Mesangial cell (primary cell): ENCODE measurements at places on chromosomes 4 and X. TPM values are rescaled to one million over a fixed set of nuclear protein-coding genes. Genes with fewer than 3 reads are reported as not detected.

RBMXL3 gene
- total RNA-seq, result not detected in 2 replicates

C4orf36 gene
- 1.5 and 3.6 TPM in 2 replicates for total RNA-seq

GPRIN3 gene
- 0.81 and 3.5 TPM in 2 replicates for total RNA-seq

UNC5C gene
- total RNA-seq, result 11.7 and 14.3 TPM in 2 replicates

NALF2 gene
- total RNA-seq, result 0.16 TPM in 1 of 2 replicates, not detected in the other

NPY5R gene
- 1.1 and 2.7 TPM in 2 replicates for total RNA-seq

PASD1 gene
- total RNA-seq, result not detected in 2 replicates
